ENCODE measurements at places on chromosomes 3 and 15.

GRCh38 chr3:62323241-62323640 is 50.1 kb downstream of the FEZF2 start:
- DNase-seq = no peak

DNA sequence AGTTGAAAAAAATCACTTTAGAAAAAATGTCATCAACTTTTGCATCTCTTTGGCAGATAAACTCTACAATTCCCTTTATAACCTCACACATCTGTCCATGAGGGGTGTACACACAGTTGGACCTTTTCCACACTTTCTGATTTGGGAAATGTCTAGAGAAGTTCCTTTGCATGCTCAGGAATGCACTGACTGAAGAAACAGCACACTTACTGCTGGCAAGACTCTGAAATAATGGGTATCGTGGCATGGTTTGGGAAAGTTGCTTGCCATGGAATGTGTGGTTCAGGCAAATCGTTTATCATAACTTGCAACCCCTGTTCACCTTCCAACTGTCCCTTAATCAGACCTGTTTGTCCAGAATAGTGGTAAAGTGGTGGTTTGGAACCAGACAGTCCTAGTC is 135.3 kb upstream of the TGFBR2 start:
- DNase-seq = no peak

DNA sequence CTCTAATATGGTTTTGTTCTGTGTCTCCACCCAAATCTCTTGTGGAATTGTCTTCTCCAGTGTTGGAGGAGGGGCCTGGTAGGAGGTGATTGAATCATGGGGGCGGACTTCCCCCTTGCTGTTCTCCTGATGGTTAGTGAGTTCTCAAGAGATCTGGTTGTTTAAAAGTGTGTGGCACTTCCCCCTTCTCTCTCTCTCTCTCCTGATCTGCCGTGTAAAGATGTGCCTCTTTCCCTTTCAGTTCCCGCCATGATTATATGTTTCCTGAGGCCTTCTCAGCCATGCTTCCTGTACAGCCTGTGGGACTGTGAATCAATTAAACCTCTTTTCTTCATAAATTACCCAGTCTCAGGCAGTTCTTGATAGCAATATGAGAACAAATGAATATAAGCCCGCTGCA is 33.1 kb downstream of the RETNLB start:
- no peak for DNase-seq

GRCh38 chr3:151119188-151119587 is 33.7 kb downstream of the MED12L start:
- no peak for DNase-seq

- DNase-seq = no peak
Measured at GRCh38 chr3:5465183-5465582, 277.7 kb downstream of the EDEM1 start.

DNA sequence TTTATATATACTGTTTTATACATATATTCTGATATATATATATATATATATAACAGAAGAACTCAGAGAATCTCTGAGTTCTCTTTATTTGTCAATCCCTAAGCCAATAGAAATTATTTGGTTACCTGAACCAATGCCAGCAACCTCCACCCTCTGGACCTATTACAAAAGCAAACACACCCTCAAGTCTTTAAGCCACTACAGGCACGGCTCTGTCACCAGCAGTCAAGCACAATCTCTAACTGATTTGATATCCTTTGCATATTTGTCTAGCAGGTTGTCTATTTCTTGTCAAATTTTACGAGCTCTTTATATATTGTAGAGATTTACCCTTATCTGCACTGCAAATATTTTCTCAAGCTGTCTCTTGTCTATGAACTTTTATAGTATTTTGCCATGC is 66.6 kb upstream of the TOPAZ1 start:
- DNase-seq = no peak

DNA sequence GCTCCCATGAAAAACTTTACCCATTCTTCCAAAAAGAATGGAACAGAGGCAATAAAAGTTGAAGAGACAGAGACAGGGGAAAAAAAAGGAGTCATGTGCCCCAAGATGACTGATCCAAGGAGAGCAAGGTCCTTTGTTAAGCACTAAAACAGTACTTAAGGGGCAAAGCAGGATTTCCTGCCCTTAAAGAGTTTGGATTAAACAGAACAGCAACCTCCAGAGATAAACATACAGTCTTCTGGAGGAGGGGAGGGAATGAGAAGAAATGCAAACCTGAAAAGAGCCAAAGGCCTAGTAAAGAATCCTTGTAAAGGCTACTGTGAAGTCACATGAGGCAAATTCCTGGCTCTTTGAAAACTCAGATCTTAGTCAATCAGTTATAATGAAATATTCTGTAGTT is 38.2 kb downstream of the SHQ1 start:
- peak; percentile 65 for DNase-seq

- DNase-seq = no peak
Measured at GRCh38 chr15:81253846-81254245, 57.2 kb downstream of the IL16 start.
